ENCODE measurements at places on chromosomes 6 and 20.
A peak's percentile ranks its signal among the peaks of the same experiment; 100 is the strongest.

DNA sequence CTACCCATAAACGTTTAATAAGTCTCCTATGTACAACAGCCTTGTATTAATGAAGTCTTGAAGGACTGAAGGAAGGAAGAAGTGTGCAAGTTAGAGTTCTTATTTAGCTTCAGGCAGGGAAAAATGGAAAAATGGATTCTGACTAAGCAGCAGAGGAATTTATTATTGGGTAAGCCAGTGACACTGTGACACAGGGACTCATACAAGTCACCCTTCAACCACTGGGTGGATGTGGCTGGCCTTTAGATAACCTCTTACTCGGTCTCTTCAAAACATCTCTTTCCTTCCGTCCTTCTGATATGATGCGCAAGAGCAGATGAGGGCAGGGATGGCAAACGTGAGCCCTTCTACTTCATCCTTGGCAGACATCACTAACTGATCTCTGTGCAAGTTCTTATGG is 145.6 kb downstream of the DHX35 start:
- DNase-seq = no peak

DNA sequence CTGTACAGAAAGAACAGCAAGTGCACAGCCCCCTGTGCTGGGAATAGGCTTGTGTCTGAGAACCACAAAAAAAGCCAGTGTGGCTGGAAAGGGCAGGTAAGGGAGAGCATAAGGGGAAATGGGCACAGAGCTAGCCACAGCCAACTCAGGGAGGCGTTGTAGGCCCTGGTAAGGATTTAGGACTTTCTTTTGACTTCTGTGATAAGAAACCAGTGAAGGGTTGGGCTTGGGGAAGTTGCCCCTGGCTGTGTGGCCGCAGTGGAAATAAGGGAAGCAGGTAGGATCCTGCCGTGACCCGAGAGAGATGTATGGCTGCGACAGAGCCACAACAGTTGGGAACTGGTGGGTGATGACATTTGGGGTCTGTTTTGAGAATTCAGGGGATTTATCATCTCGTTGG is 30.0 kb upstream of the PHACTR2 start:
- no peak for DNase-seq

DNA sequence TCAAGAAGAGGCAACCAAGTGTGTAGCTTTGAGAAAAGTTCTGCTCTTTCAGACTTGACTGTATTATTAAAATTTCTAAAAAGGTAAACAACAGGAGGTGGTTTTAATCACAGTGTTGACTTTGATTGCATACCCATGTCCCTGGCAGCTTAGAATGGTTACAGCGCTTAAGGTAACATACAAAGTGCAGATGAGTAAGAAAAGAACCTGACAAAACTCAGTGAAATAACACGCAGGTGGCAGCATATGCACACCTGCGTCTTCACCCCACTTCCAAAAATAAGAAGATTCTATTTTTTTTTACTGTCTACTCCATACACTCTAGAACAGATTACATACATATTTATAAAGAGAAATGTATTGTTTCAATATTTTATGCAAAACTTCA is 233.5 kb downstream of the GMPR start:
- DNase-seq = no peak

- DNase-seq = no peak
These were observed 104.7 kb upstream of the SGK1 start for GRCh38 chr6:134422426-134423231.

GRCh38 chr20:9148291-9148690 is 79.4 kb downstream of the PLCB4 start:
- DNase-seq = no peak

GRCh38 chr6:12379181-12379580 is 89.0 kb downstream of the EDN1 start:
- no peak for DNase-seq

DNA sequence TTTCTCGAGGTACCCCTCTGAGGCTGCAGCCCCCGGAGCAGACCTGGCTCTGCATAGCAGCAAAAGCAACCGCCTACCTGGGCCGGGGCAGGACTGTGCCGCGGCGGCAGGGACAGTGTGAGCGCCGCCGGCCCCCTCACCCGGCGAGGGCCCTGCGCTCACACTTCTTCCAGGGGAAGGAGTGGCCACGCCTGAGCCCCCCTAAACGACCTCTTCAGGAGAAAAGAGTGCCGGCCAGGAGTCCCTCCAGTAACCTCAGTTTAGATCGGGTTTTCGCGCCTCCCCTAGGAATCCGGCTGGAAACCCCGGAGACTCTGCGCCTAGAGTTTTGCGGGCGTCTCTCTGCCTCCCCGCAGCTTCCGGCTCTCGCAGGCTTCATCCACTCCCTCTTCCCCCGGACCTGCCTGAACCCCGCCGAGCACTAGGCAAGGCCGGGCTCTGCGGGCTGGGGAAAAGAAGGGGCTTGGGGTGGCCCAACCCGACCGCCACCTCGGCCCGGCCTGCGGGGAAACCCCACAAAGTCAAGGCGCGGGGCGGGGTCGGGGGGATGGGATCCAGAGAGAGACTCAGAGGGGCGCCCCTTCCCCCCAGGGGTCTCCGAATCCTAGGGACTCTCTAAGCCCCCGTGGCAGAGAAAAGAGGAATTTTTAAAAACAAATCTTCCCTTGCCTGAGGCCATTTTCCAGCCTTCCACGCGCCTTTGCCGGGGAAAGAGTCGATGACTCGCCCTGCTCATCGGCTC is 558 bp downstream of the LINC00237 start:
- DNase-seq = peak; percentile 28

- no peak for DNase-seq
These were observed at the start of gene BMP7 for GRCh38 chr20:57266291-57267157. BMP7 (minus strand) TSS chr20:57266641; CDS start chr20:57266122, 519 bp downstream.

DNA sequence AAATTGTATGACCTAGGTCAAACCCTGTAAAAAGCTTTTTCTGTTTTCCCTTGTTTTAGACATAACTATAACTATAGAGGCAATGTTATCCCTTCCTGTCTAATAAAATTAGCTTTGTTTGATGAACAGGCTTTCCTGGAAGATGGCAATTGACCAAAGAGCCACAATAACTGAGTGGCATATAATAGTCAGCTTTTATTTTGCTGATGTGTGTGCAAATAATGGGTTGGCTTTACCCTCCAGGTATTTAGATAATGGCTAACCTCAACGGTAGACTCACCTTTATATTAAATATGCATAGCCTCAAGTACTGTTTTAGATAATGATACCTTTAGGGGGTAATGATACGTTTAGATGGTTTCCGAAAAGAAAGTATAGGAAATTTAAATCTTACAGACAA is 15.0 kb downstream of the TBXT start:
- no peak for DNase-seq

DNA sequence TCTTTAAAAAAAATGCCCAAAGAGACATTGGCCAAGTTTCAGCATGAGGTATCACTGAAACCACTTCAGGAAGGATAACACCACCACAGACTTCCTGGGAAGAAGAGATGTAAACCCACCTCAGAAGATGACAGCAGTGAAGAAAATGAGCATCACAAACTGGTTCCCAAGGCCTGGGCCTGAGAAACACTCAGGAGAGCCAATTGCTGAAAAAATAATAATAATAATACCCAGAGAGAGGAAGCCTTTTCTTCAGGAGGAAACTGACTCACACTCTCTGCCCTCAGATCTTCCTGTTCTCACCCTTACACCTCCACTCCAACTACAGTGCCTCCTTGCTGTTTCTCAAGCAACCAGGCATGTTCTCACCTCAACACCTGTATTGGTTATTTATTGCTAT is 68.1 kb upstream of the MAFB start:
- DNase-seq = no peak

- DNase-seq = no peak
These were observed 160.8 kb upstream of the BMP2 start for GRCh38 chr20:6606651-6607050.

GRCh38 chr6:18016698-18017097 is 29.3 kb upstream of the KIF13A start:
- DNase-seq = no peak

GRCh38 chr6:66321017-66321416 is 614.0 kb upstream of the EYS start:
- no peak for DNase-seq

GRCh38 chr20:33267701-33268100 is 15.3 kb upstream of the BPIFB1 start:
- DNase-seq = no peak

DNA sequence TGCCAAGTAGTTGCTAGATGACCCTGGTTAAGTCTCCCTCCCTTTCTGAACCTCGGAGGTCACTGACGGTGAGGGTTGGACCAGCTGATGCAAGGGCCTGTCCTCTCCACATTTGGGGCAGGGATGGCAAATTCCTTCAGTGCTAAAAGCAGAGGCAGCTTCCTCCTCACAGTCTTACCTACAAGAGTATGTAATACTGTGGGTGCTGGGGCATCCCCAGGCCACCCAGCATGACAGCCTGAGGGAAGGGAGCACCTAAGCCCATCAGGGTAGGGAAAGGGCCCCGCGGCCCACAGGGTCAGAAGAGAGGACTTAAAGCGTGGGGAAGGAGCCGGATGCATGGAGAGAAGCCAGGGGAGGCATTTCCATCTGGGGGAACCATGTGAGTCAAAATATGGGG is 38.0 kb downstream of the TGM3 start:
- DNase-seq = no peak

GRCh38 chr6:44561832-44562665 is 174.5 kb downstream of the CDC5L start:
- DNase-seq = no peak

- DNase-seq = no peak
These were observed 4.0 kb upstream of the CDH22 start for GRCh38 chr20:46312075-46312944.

- DNase-seq = no peak
These were observed 20.0 kb upstream of the WFDC2 start for GRCh38 chr20:45449528-45449927.

DNA sequence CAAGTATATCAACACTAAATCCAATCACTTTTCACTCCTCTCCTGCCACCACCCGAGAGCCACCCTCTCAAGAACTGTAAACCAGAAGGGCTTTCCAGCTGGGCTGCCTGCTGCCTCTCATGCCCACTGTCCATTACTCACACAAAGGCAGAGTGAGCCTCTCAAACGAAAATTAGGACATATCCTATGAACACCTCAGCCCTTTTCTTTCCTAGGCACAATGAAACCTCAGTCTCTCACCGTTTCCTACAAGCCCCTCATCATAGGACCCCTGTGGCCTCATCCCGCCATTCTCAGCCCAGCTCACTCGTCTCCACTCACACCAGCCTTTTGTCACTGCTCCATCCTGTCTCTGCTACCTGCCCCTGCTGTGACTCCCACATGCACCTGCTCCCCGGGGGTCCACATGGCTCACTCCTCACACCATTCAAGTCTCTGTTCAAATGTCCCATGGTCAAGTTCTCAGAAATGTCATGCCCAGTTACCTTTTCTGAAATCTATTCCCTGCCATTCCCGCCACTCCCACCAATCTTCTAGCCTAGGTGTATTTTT is 7.4 kb downstream of the HLA-F start:
- DNase-seq = no peak

DNA sequence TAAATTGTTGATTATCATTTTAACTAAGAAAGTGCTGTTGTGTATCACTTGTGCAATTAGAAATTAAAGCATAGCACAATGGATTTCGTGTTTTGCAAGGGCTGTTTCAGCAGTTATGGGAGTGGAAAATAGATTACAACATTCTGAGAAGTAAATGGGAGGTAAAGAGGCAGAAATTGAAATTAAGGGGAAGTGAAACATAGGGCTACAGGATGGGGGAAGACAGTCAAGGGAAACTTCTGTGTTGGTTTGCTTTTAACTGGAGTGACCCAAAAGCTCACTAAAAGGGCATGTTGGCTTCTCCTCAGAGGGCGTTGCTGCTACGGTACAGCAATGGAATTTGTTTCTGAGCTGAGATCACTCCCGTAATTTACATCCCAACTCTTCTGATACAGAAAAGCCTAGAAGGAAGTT is 147.5 kb downstream of the BCAS1 start:
- DNase-seq = no peak
